ENCODE measurements at places on chromosomes 11 and 22.

- DNase-seq = no peak
Observed at GRCh38 chr22:33572086-33572485, 348.2 kb downstream of the LARGE1 start.

DNA sequence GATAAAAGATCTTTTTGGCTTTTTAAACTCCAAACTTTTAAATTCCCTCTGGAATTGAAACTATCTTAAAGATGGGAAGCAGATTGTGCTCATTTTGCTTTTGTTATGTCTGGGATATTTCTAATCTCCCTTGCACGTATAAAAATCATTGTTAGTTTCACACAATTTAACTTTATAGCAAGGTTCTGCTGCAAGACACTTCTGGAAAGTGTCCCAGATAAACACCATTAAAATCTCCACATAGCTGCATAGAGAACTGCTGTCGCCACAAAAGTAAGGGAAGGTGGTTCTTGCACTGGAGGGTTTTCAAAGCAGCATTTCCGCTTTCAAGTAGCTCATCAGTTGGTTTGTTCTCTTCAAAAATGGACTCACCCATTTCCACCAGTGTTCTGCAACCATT, 11.8 kb downstream of the PTS start:
- DNase-seq = no peak

- no peak for DNase-seq
Observed at GRCh38 chr11:94295534-94295933, 8.8 kb upstream of the IZUMO1R start.

GRCh38 chr11:34458525-34458924, 19.8 kb downstream of the CAT start:
- DNase-seq = no peak

GRCh38 chr11:121591405-121592033, 138.8 kb upstream of the SORL1-AS1 start:
- DNase-seq = peak; percentile 35

- no peak for DNase-seq
Observed at GRCh38 chr11:65216830-65217229, 35.1 kb downstream of the CAPN1 start.

DNA sequence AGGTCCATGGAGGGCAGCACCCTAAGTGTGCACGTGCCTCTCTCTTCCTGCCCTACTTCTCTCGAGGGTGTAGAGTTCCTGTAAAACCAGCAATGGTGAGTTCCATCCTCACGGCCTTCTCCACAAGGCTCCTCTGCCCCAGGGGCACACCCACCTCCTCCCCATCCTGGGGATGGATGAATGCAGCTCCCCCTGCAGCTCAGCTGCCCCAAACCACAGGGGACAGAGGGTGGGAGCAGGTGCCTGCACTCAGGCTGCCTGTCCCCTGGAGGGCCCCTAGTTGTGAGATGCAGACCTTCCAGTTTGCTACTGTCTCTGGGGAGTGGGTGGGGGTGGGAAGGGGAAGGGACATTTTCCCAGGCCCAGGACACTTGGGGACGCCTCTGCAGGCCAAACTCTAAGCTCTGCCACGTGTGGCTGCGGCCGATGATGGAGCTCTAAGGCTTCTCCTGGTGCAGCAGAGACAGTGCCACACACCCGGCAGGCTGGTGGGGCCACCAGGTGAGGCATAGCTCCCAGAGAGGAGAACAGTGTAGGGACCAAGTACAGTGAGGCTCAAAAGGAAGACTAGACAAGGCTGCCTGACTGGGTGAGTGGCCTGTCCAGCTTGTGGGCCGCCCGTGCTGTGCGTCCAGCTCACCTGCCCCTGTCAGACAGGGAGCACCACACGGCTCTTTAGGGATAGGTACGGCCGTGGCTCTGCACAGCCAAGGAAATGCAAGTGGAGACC, 540.9 kb downstream of the TBC1D22A start:
- DNase-seq = no peak

DNA sequence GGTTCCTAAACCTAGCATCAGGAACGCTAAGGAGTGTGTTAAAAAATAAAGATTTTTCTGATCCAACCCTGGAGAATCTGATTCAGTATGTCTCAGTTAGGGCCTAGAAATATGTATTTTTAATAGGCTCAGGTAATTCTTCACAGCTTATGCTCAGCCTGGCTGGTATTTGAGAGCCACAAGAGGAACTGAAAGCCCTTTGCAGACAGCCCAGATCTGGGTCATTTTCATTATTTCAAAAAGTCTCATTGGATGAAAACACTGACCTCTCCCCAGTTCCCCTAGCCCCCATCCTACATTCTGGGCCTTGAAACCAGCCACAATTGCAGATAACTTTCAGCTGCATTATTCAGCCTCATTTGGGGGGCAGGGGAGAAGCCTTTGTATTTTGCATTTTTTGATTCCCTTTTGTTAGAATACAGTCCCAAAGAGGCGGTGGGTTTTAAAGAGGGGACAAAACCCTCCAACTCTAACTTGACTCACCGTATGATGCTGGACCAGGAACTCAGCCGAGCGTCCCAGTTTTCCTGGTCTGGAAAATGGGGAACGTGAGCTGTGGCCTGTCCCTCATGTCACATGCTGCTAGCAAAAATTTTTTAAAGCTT, 66.0 kb upstream of the LARGE1 start:
- no peak for DNase-seq
